ENCODE measurements at places on chromosomes 2 and 18. TPM values are rescaled to one million over a fixed set of nuclear protein-coding genes. Genes with fewer than 3 reads are reported as not detected.

Gene ALPI
- total RNA-seq: not detected

Gene KATNAL2
- total RNA-seq: 5.1 TPM

Gene VWC2L
- total RNA-seq: not detected

Gene ERMN
- total RNA-seq: not detected

Gene REG3A
- not detected for total RNA-seq

Gene NT5DC4
- total RNA-seq: not detected

Gene CNDP1
- total RNA-seq: not detected

Gene ZNF396
- 0.33 TPM for total RNA-seq

Gene EHD3
- total RNA-seq: 4.0 TPM

Gene SPATA3
- not detected for total RNA-seq

GRCh38 chr2:102126169-102126568 is 16.4 kb upstream of the IL1R1 start:
- no peak for DNase-seq

GRCh38 chr2:113173542-113174375 is at the start of gene PSD4:
Gene PSD4, plus strand, starts transcription at chr2:113173971. Its CDS starts 8,486 bp downstream, at chr2:113182457.
- DNase-seq: peak; percentile 62

GRCh38 chr2:25116956-25117355 is 51.4 kb downstream of the POMC start:
- DNase-seq: no peak

DNA sequence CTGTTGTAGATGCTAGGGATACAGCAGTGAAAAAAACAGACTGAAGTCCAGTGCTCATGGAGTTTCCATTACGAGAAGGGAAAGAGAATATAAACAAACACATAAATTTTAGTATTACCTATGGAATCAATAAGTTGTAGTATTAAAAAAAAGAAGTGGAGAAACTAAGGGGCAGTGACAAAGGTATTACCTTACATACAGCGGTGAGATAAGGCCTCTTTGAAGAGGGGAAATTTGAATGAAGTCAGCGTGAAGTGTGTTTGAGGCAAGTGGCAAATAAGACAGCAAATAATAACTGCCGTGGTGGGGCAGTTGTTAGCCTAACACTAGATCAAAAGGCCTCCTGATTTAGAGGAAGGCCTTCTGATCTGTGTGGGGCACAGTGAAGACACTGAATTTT is 57.9 kb downstream of the TLK1 start:
- DNase-seq: no peak

GRCh38 chr2:182606728-182607681 is 109.1 kb upstream of the DNAJC10 start:
- DNase-seq: no peak

DNA sequence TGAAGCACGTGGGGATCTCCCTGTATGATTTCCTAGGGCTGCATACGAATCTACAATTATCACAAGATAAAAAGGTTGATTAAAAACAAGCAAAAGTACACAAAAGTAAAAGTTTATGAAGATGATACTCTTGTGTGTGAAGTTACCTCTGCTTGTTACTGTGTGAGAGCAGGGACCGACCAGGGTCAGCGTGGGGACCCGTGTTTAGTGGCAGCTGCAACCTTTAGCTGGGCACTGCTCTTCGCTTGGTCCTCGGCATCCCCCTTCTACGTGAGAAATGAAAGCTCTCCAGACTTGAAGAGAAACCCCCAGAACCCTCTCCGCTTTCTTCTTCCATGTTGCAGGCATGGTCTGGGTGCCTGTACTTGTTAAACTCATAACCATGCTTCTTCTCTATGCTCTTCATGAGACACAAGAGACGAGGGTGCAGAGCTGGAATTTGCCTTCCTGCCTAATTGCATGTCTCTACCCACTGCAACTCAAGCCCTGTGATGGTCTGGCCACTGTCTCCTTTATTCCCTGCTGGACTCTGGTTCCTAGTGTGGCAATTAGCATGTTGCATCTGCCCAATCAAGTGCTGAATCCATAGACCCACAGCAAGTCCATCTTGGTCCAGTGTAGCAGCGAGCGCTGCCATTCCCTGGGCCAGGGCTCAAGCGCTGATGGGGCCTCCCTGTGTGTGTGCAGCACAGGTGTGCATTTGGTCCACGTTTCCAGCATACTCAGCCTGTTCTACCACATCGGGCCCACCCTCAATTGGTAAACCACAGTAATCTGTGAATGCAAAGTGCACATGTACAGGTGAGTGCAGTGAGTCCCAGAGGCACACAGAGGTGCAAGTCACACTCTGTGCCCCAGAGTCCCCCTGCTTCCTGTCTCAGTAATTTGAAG is 88.5 kb downstream of the TWIST2 start:
- no peak for DNase-seq

DNA sequence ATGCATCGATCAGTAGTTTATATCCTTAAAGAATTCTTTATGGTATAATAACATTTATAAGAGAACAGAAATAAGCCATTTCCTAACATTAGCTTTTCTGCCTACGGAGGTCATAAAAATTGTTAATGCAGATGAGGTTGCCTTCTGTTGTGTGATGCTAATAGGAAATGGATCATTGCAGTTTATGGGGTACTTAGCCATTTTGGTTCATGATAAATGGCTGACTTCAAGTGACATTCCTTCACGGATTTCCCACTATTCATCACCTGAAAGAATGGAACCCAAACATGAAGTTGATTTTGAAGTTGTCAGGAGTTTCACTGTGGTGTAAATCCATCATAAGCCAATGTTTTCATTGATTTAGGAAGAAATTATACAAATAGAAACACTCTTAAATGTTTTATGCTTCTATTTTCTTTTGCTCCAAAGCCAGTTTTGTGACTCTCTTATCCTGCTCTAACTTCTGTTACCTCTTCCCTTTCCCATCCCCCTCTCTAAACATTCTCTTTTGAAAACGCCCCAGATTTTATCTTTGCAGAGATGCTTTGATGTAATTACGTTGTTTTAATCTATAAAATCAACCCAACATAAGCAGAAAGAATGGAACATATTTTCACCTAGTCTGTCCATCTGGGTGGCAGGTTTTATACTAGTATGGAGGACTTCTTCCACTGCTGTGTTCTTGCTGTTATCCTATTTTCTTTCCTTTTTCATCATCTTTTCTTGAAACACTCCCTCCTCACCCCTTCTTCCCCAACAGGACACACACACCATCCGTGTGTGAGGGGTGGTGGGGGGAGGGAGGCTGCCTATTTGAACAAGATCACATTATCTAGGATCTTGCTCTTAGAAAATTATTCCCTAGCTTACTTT is 58.2 kb downstream of the GREB1L start:
- no peak for DNase-seq

- DNase-seq: no peak
Observed at GRCh38 chr2:114039677-114040076, 149.8 kb downstream of the ACTR3 start.

- DNase-seq: peak; percentile 16
Observed at GRCh38 chr2:189676471-189676870, 2.0 kb downstream of the ANKAR start.

DNA sequence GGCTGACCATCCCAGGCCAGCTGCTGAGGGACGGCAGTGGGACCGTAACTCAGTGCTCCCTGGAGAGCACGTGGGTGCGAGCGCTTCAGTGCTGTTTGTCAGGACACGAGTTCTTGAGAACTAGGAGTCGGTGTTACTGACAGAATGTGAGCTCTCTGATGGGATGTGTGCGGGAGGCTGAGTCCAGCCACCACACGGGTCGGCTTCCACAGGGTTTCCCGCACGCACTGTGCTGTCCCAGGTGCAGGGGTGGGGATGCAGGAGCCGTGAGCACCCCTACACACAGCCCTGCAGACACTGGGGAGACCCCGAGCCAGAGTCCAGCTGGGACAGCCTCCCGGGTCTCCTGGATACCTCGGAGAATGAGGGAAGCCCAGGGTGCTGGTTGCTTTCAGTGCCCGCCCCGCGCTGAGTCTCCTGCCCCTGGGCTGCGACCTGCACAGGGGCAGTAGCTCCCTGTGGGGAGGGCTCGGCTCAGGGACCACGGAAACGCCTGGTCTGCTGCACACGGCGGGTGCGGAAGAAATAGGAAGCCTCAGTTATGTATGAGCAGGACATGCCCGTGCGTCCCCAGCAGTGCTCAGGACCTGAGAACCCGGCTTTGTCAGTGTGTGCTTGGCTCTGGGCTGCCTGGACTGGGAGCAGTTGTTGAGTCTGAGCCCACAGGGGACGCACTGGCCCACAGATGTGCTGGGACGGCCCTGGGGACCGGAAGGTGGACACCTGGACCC is 71.2 kb downstream of the KCNG2 start:
- no peak for DNase-seq

GRCh38 chr2:2799151-2799697 is 468.1 kb upstream of the MYT1L start:
- no peak for DNase-seq

DNA sequence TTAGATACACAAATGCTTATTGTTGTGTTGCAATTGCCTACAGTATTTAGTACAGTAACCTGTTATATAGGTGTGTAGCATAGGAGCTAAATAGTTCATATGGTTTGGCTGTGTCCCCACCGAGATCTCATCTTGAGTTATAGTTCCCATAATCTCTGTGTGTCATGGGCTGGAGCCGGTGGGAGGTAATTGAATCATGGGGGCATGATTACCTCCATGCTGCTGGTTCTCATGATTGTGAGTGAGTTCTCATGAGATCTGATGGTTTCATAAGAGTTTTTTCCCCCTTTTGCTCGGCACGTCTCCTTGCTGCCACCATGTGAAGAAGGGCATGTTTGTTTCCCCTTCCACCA is 190.5 kb upstream of the SESTD1 start:
- DNase-seq: no peak

DNA sequence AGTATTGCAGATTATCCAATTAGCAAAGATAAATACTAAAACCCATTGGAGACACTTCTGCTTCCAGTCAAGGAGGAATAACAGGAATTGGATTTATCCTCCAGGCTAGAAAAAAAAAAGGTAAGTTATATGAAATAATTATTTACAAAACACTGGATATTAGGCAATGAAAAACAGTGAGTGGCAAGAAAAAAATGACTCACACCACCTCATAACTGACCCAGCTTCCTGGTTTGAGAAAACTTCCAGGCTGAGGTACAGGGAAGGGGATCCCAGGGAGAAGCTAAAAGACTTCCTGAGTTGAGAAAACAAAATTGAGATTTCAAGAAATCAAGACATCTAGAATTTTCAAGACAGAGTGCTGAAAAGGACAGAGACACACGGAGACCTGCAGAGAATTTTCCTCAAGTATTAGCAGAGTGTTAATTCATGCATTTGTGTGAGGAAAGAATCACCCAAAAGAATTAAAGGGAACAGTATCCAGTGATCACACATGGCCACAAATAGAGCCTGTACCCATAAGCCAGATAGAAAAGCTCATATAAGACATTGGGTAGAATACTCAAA is 17.4 kb downstream of the SRD5A2 start:
- no peak for DNase-seq

GRCh38 chr2:80231421-80231820 is 73.1 kb downstream of the LRRTM1 start:
- DNase-seq: no peak

GRCh38 chr2:99602476-99602875 is 112.7 kb upstream of the REV1 start:
- peak; percentile 51 for DNase-seq

DNA sequence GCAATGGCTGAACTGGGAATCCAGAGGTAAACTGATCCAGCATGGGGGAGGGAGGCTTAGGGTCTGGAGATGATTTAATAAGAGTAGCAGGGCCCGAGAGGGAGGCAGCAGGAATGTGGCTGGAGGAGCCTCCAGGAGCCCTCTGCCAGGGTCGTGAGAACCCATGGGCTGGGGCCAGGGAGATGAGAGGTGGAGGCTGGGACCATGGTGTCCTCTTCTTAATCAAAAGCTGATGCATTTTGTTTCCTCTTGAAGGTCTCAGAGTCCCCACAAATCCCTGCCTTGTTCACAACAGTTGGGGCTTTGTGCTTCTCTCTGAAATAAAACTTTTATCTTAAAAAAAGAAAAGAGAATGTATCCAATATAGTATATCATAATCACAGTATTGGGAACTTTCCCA is 123.7 kb upstream of the ZNF516 start:
- DNase-seq: no peak

DNA sequence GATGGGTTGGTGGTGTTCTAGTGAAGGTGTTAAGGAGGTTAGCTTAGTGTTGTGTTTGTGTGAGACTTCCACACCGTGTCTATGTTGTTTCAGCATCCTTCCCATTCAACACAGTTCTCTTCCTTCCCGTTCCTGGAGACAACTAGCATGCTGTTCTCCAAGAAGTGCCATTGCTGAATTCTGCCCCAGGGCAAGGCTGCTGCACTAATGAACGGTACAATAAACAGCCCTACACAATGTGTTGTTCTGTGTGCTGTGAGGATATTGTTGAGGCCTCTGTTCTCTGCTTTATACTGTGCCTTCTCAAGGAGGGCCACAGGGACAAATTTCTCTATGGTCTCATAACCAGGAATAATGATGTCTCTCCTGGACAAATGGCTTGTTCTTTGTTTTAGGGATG is 39.8 kb upstream of the ZEB2 start:
- no peak for DNase-seq

GRCh38 chr2:196534495-196534894 is 105.0 kb upstream of the CCDC150 start:
- no peak for DNase-seq
